ENCODE measurements at places on chromosomes 11 and 22. TPM values are rescaled to one million over a fixed set of nuclear protein-coding genes. Genes with fewer than 3 reads are reported as not detected.
A peak's percentile ranks its signal among the peaks of the same experiment; 100 is the strongest.

DNA sequence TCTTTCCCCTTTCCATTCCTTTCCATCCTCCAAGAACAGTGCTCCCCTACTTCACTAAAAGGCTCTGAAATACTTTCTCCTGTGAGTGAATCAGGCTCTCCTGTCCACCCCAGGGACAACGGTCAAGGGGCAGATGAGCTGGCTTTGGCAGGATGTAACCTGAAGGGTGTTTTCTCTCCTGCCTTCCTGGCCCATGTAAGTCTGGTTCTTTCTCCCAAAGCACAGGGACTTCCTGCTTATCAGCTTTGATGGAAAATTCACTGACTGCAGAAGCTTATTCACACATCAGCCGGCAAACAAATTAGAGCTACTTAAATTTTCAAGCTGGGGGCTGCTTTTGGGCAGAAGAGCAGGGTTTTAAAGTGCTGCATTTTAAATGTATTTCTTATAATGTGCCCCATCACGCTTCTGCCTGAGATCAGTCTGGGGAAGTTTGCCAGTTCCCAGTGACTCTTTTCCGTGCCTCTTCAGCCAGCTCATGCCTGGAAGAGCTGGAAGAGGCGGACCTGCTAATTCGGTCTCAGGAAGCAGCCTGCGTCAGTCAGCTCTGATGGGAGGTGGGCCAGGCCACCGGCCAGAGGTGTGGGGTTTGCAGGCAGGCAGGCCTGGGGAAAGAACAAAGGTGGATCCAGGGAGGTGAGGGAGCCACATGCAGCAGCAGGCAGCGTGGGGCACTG lies 140.4 kb upstream of the TBCEL start:
- no peak for DNase-seq

TMPRSS5 gene
- polyA plus RNA-seq: 0.65 TPM

- peak; percentile 76 for DNase-seq
These were observed 682.6 kb downstream of the KCNA4 start for GRCh38 chr11:29333993-29334775.

ANKRD13D gene
- 21.9 TPM for polyA plus RNA-seq

DNA sequence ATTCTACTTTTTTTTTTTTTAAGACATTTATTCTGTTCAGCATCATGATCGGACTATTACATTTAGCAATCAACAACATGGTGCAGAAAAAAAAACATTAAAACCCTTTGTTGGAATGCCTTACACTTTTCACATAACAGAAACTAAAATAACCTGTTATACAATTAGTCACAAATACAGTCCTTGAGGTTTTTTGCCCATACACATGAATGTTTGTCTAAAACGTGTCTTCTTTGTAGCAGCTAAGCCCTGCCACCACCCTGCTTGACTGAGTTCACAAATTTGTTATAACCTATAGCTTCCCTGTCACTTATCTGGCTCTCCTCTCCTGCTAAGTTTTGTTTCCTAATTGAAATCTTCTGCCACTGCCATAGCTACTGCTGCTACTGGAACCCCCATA lies 75.4 kb upstream of the ARHGAP20 start:
- no peak for DNase-seq

DNA sequence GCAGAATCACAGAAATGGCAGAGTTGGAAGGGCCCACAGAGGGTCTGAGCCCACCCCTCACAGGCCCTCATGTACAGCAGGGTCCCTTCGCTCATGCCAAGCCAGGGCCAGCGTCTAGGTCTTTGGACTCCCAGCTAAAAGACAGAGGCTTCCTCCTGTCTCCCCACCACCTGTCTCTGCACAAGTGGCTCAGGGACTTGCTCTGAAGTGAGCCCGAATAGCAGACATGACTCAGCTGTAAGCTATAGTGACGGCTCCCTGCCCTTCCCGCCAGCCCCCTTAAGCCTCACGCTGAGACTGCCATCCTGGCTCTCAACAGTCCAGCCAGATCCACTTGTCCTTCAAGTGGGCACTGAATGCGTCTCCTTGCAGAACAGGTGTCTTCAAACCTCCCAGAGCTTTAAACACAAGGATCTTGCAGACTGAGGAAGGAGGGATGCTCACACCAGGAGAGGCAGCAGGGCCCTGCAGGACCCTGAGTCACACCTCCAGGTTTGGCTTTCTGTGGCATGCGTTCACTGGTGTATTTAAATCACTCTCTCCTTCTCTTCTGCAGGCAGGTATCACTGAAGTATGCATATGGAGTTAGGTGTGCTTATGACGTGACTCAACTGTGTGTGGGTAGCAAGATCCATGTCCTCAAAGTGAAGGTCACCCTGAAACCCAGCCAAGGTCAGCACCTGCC lies 154.9 kb downstream of the CACNA1I start:
- no peak for DNase-seq

DNA sequence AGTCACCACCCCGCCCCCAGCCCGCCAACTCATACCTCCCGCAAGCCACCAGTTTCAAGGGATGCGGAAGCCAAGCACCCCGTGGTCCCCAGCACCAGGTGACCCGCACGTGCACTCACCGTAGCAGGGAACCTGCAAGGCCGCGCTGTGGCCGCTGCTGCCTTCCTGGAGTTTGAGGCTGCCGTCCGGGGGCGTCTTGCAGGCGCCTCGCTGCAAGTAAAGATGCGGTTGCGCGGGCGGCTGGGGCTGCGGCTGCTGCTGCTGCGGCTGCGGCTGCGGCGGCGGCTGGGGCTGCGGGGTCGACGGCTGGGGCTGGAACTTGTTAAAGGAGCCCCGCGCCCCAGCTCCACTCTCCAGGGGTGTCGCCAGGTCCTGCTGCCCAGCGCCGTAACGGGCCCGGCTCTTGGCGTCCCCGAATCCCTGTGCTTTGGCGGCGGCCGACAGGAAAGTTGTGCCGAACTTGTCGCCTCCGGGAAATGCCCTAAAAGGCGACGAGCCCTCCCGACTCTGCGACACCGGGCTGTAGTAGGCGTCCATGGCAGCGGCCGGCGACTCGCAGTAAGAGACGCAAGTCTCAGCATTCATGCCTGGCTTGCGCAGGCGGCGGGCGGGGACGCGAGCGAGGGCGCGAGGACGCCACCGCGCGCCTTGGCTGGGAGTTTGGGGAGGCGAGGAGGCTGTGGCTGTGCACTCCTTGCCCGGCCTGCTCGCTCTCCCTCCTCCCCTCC lies at the start of gene ALX4:
Gene ALX4, minus strand, starts transcription at position 662 of the 728 bp plus-strand sequence. Its CDS starts 77 bp downstream, at position 585.
- peak; percentile 69 for DNase-seq

- no peak for DNase-seq
These were observed 370.6 kb upstream of the CADM1 start for GRCh38 chr11:115874843-115875242.

- peak; percentile 94 for DNase-seq
These were observed 11.5 kb upstream of the TBC1D22A start for GRCh38 chr22:46750863-46751443.

DNA sequence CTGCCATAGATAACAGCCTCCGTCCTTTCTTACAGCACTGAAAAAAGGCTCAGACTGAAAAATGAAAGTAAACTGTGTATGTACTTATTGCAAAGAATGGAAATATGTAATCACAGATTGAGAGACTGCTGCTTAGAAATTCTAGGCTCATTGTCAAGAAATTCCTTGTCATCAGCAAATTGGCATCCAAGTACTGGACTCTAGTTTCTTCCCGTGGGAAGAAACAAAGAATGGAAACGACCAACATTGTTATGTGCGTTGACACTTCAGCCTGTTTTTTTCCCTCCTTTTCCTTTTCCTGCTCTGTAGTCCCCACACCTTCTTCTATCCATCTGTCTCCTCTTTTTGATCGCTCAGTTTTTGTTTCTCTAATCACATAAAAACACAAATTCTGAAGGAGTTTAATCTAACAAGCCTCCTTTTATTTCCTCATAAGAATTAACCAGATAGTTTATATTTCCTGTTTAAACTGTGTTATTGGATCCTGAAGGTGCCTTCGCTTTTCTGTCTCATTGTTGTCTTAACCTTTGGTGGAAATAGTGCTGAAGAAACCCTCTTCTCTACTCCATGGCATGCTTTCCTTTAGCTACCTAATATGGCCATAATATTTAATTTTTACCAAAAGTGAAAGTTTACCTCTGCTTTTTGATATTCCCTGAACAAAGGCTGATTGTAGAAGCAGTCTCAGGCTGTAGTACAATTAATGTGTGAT lies 20.0 kb upstream of the CASP12 start:
- DNase-seq: no peak

OR51E2 gene
- 0.95 TPM for polyA plus RNA-seq

DNA sequence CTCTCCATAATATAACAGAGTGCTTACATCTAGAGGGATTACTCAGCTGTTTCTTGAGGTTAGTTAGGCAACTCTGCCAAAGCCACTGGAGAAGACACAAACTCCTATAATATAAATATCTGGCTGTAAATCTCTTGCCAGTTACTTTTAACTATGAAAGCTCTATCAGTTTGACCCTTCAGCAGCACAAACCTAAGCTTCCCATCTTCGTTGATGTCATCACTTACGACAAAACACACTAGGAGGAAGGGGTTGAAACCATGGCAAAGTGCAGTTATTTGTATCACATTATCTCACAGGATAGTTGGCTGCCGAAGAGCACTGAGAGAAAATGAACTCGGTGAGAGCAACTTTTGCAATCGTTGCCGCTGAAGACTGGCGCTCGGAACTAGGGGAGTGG lies 922.1 kb downstream of the OPCML start:
- no peak for DNase-seq

GRCh38 chr11:93268287-93269040 lies 62.1 kb upstream of the DEUP1 start:
- DNase-seq: no peak

All from kidney (tissue), 22 donors.